SW 1271 (cell line): ENCODE measurements at places on chromosomes 13 and 19.

- DNase-seq, result no peak
These were observed 167.5 kb upstream of the FREM2 start for GRCh38 chr13:38519229-38519911.

- DNase-seq, result no peak
These were observed 27.2 kb downstream of the FOXO1 start for GRCh38 chr13:40639221-40639681.

- DNase-seq, result no peak
These were observed 151.6 kb downstream of the B3GLCT start for GRCh38 chr13:31351376-31351775.

DNA sequence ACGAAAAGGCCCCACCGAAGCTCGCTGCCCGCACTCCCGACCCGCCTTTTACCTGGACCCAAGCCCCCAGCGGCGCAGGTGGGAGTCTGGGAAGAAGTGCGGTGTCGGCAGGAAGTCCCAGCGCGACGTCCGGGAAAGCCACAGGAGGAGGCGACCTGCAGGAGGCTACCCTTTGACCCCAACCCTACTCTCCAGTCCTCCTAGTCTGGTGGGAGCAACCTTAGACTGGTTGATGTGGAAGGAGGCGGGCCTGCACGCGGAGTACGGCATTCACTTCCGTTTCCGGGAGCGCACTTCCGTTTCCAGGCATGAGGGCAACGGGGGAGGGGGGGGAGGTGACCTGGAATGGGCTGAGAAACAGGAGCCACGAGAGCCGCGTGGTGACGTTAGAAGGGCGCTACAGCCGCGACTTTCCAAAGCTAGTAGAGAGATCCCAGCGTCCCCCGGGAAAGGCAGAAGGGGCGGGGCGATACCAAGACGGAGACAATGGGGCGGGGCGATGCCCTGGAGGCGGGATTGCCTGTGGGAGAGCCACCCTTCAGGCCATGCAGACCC lies 28.5 kb downstream of the ZNF266 start:
- DNase-seq, result no peak

GRCh38 chr19:53076984-53077383 lies 26.2 kb downstream of the ZNF160 start:
- DNase-seq, result no peak

- DNase-seq, result no peak
These were observed 126.5 kb upstream of the NBEA start for GRCh38 chr13:34815526-34815925.

DNA sequence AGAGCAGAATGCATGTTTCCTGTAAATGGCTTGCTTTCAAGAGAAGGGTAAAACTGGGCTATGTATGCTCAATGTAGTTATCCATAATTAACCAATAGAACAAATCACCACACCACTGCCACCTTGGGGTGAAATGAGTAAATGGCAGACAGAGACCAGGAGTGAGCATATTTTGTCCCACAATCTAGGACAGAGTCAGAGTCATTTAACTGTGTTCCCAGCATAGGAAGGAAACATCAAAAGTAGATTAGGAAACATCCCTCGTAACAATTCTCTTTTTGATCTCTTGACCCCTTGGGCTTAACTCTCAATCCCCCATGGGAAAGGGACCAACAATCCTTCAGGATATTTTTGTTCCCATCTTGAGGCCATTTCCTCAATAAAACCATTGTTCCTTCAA lies 224.8 kb downstream of the NHLRC3 start:
- DNase-seq, result peak; percentile 26

DNA sequence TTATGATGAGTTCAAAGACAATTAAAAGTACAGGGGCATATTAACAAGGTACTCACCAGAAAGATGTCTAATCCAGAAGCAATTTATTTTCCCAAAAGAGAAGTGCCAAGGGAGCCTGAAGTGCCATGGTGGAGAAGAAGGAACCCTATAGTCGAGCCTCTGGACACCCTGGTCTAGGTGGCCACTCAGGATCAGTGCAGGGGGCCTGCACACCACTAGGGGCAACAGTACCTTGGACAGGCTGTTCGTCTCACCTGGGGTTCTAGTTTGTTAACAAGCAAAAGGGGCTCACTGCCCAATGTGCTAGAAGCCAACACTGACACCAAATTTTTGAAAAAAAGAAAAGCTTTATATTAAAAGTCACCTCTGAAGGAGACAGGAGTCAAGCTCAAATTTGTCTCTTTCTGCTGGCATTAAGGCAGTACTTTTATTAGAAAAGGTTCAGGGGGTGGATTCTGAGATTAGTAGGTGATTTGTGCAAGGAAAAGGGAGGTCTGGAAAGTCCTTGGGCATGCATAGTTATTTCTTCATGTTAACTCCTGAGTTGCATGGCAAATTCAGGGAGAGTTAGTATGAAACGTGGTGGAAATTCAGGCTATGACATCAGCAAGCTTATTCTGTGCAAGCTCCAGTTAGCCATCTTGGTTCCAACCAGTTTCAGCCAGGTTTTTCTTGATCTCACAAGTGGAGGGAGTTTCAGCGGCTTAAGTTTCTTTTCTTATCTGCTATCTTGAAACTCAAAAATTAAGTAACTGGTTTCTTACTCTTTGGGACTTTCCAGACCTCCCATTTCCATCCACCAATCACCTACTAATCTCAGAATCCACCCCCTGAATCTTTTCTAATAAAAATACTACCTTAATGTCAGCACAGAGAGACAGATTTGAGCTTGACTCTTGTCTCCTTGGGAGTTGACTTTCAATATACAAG lies 884 bp upstream of the CBY2 start:
- DNase-seq, result no peak

- no peak for DNase-seq
These were observed 1358.5 kb upstream of the PCDH9 start for GRCh38 chr13:68588623-68589022.

DNA sequence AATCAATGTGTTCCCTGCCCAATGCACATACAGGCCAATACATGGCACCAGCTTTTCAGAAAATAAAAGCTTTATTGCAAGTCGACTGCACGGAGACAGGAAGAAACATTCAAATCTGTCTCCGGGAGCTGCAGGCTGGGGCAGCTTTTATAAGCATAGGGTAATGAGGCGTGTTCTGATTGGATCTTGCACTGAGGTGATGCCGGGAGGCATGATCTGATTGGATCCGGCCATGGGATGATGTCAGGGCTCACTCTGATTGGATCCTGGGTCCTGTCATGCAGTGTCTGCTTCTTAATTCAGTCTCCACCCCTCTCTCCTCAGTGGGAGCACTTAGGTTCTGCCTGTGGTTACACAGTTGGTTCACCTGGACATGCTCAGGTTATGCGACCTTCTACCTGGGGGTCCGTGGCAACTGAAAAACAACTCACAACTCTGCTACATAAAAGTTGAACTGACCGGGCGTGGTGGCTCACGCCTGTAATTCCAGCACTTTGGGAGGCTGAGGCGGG lies 11.8 kb upstream of the FBN3 start:
- no peak for DNase-seq

- DNase-seq, result no peak
These were observed 15.8 kb downstream of the NDUFB7 start for GRCh38 chr19:14555918-14556661.

DNA sequence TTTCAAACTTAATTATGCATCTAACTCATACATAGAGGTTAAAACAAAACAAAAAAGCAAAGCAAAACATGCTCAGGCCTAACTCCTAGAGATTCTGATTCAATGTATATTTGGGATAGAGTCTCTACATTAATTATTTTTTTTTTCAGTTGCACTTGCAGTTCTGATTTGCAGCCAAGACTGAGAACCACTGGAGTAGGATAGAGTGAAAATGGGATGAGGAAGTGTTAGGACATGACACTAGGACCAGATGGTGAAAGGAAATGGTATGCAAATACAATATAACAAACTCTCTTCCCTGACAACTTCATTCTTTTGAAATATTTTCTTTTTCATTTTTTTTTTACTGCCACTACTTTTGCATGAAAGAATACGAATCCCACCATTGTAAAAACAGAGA lies 1.8 kb downstream of the CCDC122 start:
- DNase-seq, result no peak

- no peak for DNase-seq
These were observed 30.5 kb downstream of the ZNF146 start for GRCh38 chr19:36245210-36246005.

GRCh38 chr19:27776524-27776923 lies 1436.4 kb downstream of the UQCRFS1 start:
- DNase-seq, result no peak

DNA sequence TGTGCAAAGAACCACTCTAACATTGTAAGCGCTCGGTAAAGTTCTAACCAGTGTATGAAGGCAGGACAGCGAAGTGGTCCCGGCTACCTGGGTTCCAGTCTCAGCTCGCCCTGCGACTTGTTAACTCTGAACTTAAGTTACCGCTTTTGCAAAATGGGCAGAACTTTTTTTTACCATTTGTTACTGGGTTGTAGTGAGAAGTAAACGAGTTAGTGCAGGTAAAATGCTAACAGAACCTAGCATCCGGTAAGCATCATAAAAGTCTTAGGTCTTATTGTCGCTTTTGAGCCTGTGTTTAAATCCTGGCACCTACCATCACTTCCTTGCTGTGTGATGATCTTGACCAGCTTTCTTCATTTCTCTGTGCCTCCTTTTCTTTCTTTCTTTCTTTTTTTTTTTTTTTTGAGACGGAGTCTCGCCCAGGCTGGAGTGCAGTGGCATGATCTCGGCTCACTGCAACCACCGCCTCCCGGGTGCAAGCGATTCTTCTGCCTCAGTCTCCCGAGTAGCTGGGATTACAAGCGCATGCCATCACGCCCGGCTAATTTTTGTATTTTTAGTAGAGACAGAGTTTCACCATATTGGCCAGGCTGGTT lies 734 bp upstream of the TRMT1 start:
- DNase-seq, result no peak

DNA sequence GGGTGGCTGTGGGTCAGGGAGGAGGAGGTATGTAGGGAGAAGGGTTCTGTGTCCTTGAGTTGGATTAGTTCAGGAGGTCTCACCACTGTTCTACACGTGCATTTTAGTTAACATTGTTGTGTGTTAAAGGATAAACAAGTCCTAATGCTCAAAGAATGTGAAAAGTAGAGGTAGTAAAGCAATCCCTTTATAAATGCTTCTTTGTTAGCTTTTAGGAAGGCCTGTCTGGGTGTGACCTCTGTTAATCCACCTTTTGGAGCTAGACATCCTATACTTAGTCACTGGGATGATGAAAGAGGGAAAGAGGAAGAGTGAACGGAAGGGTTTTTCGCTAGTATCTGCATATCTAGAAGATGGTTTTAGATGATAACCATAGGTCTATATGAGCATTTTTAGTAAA lies 42.2 kb upstream of the FLT1 start:
- no peak for DNase-seq

- DNase-seq, result no peak
These were observed 1380.5 kb upstream of the ATXN8OS start for GRCh38 chr13:68727165-68727564.

DNA sequence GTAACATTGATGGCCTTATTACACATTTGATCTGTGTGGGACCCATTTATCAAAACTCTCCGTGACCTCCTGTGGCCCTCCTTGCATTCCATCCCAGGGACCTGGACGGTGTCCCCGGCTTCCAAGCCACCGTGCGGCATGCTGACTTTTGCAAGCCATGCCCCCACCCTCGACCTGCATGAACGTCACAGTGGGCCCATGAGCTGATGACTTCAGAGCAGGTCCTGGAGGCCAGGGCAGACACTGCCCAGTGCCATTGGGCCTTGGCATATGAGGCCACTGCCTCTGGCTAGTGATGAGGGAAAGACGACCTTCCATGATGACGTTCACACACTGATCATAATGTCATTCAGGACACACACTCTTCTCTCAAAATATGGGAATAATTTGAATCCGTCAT lies 62.8 kb downstream of the RAB20 start:
- no peak for DNase-seq

DNA sequence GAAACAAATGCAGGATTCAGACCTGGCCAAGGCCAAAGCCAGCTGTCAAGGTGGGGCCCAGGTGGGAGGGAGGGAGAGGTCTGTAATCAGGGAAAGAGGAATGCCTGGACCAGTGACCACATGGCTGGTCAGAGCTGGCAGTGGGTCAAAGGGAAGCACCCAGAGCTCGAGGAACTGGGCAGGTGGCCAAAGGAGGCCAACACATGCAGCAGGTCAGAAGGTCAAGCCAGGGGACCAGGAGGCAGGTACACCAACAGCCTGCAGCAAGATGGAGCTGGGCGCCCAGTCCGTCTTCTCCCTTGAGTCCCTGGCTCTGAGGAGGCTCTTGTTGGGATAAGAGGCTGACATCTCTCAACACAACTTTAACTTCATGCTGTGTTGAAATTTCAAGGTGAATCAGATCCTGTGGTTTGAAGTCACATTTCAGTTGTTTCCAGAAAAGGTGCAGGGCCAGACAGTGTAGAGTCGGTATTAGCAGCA lies 17.1 kb downstream of the GPATCH1 start:
- no peak for DNase-seq

DNA sequence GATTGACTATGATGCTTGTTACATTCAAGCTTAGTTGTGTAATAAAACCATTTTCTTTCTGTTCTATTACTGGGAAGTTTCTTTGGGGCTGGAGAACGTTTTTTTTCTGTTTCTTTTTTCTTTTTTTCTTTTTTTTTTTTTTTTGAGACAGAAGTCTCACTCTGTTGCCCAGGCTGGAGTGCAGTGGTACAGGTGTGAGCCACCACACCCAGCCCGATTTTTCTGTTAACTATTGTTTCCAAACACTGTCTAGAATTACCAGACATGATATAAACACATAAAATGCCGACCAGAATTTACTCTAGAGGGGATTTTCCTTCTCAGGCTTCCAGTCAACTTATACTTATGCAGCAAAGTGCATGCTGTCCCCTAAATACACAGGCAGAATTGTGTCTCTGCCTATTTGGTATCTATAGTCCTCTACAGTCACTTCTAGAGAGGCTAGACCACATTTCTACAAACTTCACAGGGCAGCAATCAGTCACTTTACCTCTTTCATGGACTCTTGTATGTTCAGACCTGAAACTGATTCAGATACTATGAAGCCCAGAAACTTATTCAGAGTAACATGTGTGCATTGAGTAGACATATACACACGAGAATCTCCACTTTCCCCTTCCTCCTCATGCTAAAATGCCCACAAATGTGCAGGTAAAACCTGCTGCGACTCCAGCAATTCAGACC lies 121.2 kb downstream of the ZNF737 start:
- no peak for DNase-seq

GRCh38 chr13:21343659-21344058 lies 115.4 kb downstream of the ZDHHC20 start:
- no peak for DNase-seq

GRCh38 chr13:43574605-43575004 lies 212.2 kb downstream of the ENOX1 start:
- no peak for DNase-seq

DNA sequence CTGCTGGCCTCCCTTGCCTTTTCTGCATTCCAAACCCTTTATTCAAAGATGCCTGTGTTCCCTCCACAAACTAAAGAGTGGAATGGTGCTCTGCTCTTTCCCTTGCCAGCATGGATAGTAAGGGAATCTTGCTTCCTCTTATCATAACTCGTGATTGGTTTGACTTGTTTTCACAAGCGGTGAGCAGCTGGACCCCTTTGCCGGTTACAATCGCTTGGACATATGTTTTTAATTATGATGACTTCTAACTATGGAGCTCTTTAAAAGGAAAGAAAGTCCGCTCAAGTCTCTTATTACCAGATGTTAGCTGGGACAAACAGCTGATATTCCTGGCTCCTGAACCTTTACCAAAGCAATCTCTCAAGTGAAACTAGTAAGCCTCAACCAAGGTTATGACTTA lies 1094.7 kb downstream of the UQCRFS1 start:
- no peak for DNase-seq

- no peak for DNase-seq
These were observed 76.5 kb upstream of the RNF113B start for GRCh38 chr13:98253526-98253925.

- no peak for DNase-seq
These were observed 4.7 kb downstream of the EEF2 start for GRCh38 chr19:3980353-3981251.
